CMK (cell line): ENCODE measurements at places on chromosomes 7 and 10.

GRCh38 chr7:33075818-33076518 lies 13.4 kb upstream of the NT5C3A start:
- no peak for DNase-seq

- no peak for DNase-seq
Observed at GRCh38 chr7:155477476-155477875, 19.5 kb downstream of the EN2 start.

- no peak for DNase-seq
Observed at GRCh38 chr7:49878089-49878488, 104.7 kb downstream of the VWC2 start.

- no peak for DNase-seq
Observed at GRCh38 chr7:156429514-156429913, 211.1 kb upstream of the RNF32 start.

DNA sequence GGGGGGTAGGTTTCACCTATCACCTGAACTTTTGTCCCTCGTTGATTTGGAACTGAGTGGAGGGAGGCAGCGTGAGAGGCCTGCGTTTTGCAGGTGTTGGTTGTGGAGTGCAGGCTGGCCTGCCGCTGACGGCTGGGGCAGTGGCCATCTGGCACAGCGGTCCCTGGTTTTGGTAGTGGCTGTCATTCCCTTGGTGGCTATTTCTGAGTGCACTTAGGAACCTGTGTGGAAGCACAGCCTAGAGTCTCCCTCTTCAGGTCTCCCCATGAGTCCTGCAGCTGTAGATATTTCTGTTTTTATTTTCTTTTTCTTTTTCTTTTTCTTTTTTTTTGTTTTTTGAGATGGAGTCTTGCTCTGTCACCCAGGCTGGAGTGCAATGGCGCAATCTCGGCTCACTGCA lies 129.2 kb downstream of the CUL2 start:
- no peak for DNase-seq

- no peak for DNase-seq
Observed at GRCh38 chr10:3372281-3372680, 199.7 kb upstream of the PITRM1 start.

DNA sequence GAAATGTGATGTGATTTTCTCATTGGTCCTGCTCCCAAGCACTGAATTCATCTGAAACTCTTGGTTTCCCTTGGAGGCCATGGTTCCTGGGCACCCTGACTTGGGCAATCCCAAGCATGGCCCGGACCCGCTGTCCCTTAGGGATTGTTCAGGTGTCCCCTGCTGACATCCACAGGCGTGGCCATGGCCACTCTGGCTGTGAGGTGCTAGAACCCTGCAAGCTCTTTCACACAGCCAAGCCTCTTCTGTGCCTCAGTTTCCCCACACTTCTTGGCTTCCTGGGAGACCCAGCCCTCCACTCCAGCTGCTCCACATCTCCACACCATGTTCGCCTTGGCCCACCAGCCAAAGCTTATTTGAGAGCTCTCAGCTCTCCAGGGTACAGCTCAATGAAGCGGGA lies 12.0 kb upstream of the AZGP1 start:
- DNase-seq = no peak

GRCh38 chr7:8753355-8753754 lies 319.9 kb downstream of the NXPH1 start:
- no peak for DNase-seq

DNA sequence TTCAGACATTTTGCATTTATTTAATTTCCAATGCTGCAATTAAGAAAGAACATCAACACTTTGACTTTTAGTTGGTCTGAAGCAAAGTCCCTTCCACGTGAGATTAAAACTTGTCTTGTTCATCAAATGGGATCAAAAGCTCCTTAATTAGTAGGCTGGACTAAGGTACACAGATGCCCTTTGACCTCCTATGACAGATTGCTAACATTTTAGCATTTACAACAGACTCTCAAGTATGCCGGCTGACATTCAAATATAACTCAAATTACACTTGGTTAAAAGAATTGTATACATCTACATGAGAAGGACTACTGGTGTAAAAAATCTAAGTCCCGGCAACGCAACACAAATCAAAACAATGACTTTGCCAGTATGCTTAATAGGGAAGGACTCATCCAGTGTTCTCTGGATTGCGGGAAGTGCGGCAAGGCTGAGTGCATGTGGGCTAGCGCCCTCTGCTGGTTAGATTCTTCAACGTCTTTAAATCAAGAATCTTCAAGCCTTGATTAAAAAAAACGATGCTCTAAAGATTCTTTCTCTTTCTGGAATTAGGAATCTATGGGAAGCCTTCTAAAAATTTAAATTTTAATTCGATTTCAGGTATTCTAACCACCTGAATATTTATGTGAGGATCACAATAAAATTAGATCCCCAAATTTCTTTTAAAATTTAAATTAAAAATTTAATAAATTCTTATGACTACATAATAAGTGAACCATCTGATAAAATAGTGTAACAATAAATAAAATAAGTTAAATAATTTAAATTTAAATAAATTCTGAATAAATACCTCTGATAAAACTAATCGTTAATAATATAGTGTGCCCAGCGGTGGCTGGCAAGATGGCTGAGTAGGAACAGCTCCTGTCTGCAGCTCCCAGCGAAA lies 444.7 kb downstream of the DGKB start:
- peak; percentile 33 for DNase-seq

GRCh38 chr10:51894771-51895578 lies 195.6 kb upstream of the CSTF2T start:
- DNase-seq = no peak

DNA sequence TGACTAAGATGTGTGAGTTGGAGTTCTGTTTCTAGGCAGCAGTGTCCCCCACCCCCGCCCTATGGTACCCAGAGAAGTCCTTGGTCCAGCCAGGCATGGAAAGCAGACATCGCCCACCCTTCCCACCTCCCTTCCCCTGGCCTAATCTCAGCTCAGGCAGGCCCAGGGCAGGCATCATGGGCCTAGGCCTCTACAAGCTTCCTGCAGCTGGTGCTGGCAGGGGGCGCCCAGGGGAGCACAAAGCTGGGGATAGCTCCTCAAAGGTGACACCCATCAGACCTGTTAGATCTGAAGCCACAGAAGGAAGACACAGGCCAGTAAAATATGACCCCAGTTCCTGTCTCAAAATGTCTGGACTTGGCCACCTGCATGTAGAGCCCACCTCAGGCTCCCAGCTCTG lies 18.9 kb upstream of the UNC5B start:
- DNase-seq = no peak

GRCh38 chr10:36783400-36783799 lies 342.0 kb upstream of the ANKRD30A start:
- DNase-seq = no peak

GRCh38 chr7:66296-66695 lies 126.1 kb upstream of the FAM20C start:
- DNase-seq = no peak

DNA sequence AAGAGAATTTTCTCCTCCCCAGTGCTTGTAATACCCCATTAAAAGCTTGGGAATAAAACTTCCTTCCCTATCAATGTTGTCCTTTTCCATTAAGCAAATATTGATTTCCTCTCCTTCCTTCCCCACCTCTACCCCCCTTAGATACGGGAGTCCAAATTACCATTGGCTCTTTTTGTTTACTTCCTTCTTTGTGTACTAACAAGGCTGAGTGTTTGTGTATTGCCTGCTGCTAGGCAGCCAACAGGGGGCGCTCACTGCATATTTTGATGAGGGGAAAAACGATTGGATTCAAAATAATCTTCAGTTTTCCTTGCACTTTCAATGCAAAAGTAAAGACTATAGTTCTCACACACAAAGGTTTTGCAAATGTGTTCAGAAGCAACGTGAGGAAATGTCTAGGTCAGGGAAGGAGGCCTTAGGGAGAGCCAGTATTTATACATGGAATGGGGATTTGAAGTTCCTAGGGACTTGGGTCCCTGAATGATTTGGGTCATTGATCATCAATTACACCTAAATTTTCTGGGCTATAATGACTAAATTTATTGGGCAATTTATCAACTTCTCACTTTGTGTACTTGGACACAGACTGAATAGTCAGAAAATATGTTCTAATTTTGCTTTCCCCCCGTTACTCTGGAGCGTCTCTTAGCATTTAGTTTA lies 23.6 kb upstream of the VPS41 start:
- peak; percentile 14 for DNase-seq

DNA sequence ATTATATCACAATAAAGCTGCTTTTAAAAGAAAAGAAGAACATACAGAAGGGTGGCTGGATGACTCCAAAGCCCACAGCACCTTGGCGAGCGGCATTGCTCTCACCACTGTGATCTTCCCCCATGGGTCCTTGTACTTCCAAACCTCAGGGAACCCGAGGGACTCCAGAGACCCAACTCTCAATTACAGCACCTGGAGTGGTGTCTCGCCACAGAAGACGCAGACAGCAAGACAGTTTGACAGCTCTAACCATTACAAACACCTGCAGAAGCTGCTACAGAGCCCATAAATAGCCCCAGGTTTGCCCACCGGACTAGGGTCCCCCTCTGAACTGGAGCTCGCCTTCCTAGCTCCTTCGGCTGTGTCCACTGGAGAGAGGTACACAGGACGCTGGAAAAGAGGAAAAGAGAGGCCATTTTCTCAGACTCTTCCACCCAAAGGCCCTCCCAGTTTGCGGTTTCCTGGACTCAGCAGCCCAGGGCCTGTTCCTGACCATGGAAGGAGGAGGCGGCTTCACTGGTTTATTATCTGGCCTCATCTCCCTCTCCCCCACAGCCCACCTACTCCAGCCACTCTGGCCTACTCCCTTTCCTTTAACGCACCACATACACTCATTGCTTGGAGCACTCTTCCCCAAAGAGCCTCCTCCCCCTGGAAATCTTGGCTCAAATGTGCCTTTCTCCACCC lies 1.9 kb downstream of the PIK3AP1 start:
- DNase-seq = no peak

GRCh38 chr7:51198654-51199053 lies 118.0 kb downstream of the COBL start:
- no peak for DNase-seq

DNA sequence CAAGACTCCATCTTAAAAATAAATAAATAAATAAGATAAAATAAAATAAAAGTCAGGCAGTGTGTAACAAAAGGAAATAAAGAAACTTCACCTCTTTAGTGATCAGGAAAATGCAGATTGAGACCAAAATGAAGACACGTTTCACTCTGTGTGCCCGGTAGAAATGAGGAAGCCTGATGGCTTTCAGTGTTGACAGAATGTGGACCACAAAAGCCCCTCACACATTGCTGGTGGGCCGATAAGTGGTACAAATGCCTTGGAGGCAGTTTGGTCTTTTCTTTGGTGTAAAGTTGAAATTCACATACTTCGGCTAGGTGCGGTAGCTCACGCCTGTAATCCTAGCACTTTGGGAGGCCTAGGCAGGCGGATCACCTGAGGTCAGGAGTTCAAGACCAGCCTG lies 44.5 kb upstream of the PFKFB3 start:
- DNase-seq = no peak

DNA sequence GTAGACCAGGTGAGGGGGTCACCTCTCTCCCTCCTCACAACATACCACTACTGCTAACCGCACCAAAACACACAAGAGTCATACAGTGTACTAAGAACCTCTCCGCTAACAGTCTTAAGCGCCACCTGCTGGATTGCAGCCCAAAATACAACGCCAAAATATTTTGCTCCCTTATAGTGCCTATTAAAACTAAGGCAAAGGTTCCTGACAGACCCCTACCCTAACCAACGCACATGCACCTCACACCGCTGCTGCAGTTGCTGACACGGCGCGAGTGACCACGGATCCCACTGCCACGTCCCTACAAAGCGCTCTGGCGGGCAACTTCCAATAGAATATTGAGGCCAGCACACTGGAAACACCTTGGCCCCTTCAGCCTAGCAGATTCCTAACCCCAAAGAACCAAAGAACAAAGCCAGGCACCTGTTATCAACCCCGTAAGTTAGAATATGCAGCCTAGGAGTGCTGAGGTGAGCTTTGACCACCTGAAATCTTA lies 563.6 kb upstream of the SEMA3D start:
- DNase-seq = peak; percentile 5

- DNase-seq = no peak
Observed at GRCh38 chr10:80290474-80291220, 1.2 kb upstream of the MAT1A start.

DNA sequence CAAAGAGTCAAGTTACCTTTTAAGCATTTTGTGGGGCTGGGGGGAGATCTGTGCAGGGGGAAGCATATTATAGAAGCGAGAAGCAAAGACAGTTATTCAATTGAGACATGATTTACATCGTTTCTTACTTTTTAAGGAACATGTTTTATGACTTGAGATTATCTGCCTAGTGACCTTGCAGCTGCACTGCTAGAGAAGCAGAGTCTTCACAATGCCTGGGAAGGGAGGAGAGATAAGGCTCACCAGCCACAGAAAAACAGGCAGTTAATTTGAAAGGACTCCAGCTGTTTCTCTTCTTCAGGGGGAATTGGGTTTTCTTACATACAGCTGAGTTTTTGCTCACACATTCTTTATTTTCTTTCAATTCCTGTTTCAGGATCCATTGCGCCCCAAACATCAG lies 31.0 kb downstream of the PHYH start:
- DNase-seq = no peak

DNA sequence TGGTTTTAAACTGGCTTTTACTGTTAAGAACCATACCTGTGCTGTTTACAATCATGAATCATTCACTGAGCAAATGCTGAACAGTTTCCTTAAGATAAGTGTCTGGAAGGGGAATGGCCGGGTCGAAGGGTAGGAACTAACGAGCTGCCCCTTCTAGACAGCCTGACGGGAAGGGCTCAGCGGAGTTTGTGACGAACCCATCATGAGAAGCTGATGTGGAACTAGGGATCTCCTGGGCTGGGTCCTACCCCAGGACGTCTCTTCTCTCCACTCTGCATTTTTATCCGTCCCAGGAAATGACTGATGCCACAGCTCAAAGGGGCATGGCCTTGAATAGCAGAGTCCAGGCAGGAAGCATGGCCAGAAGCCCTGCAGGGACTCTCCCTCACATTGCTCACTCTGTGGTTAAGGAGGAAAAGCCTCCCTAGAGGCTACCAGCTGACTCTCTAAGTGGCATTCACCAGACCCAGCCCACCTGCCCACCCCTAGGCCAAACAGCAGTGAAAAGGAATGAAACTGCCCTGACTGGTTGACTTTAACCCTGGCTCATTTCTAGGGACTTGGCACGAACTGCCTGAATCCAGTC lies 112.0 kb downstream of the PFKFB3 start:
- DNase-seq = no peak

DNA sequence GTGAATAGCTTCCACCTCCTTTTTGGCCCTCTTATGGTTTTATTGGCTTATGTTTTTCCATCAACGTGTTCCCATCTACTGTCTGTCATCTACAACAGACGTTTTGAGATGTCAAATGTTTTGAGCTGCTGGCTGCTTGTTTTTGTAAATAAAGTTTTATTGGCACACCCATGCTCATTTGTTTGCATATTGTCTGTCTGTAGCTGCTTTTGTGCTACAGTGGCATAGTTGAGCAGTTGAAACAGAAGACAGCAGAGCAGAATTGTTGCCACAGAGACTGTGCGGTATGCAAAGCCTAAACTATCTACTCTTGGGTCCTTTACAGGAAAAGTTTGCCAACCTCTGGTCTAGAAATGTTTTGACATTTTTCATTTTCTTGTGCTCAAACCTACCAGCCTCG lies 88.7 kb downstream of the VPS50 start:
- no peak for DNase-seq

GRCh38 chr7:101941481-101942383 lies 124.3 kb downstream of the CUX1 start:
- DNase-seq = no peak

GRCh38 chr7:128887169-128888038 lies 23.1 kb downstream of the KCP start:
- DNase-seq = no peak

- no peak for DNase-seq
Observed at GRCh38 chr10:114995468-114996247, 57.7 kb downstream of the TRUB1 start.

GRCh38 chr7:141495057-141495456 lies 56.2 kb upstream of the AGK start:
- no peak for DNase-seq

- no peak for DNase-seq
Observed at GRCh38 chr7:36894190-36894589, 169.9 kb upstream of the AOAH start.
